Stimulated activated CD8-positive, alpha-beta memory T cell treated with anti-CD3 and anti-CD28 coated beads, Interleukin-2, amount 100 ng/mL, for 1 hour (primary cell): ENCODE measurements at places on chromosomes 7 and 10.

- no peak for DNase-seq
These were observed 100.7 kb downstream of the OSBPL3 start for GRCh38 chr7:24879291-24879690.

DNA sequence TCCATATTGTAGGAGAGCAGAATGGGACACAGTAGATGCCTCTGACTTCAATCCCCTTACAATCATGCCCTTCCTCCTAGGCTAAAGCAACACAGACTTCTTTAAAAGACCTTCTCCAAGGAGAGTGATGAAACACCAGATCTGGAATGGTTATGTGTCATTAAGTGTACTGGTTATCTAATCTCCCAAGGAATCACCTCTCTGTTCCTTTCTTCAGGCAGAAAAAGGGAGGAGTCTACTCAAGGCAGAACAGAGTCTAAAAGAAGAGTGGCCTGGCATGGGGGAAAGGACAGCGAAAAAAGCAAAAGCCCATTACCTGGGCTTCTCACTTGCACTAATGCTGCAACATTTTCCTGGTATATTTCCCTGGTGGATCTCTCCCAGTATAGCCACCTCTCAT lies 2.9 kb downstream of the ELMO1 start:
- no peak for DNase-seq

GRCh38 chr7:66140924-66141323 lies 26.3 kb downstream of the CRCP start:
- no peak for DNase-seq

GRCh38 chr7:29410996-29411395 lies 152.6 kb upstream of the PRR15 start:
- DNase-seq: no peak

DNA sequence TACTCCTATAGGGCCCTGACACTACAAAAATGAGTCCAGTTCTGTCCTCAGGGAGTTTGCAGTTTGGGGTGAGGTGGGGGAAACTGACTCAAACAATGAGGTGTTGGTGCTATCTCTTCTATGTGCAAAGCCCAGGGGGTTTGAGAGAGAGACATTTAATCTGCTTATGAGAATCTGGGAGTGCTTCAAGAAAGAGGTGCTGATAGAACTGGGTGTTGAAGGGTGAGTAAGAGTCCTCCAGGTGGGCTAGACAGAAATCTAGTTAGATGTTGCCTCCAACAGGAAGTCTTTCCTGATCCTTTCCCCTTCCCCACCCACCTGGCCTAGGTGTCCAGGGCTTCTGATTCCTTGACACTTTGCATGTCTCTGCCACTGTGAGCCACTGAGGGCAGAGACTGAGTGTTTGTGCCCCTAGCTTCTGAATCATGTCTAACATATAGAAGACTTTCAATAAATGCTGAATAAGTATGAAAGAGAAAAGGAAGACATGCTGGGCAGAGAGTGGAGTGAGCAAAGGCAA lies 53.0 kb downstream of the FAM241B start:
- DNase-seq: no peak

GRCh38 chr7:4682621-4683042 lies 537 bp downstream of the FOXK1 start:
- no peak for DNase-seq

DNA sequence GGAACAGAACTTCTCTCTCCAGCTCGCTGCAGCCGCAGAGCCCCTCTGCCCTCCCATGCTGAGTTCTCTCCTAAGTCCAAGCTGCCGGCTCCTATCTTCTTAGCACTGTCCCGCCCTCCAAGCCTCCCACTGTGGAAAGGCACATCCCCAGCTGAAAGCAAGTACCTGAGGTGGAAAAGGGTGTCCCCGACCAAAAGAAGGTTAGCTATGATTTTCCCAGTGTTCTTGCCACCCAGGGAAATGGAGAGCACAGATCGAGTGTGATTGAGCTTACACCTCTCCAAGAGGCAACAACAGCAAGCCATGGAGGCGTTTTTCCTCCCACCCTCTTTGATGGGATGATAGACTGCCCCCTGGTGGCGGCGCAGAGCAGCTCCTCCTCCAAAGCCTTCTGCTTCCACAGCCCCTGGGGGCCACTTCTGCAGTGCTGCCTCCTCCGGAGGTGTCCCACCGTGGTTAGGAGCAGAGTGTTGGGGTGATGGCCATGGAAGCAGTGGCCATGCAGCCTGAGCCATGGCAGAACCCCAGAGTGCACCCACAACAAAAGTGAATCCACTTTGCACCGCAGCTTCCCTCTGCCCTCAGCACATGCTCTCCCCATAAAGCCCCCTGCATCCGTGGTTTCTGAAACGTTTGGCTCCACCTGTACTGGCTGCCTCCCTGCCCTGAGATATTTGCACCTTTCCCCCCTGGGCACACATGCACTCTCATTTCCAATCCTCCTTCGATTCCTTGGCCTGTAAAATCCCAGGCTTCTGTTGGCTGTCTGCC lies 143.1 kb upstream of the STK17A start:
- peak; percentile 9 for DNase-seq

- no peak for DNase-seq
These were observed 18.8 kb upstream of the SORBS1 start for GRCh38 chr10:95579835-95580535.

- DNase-seq: no peak
These were observed 216.5 kb upstream of the PITRM1 start for GRCh38 chr10:3389130-3389529.

DNA sequence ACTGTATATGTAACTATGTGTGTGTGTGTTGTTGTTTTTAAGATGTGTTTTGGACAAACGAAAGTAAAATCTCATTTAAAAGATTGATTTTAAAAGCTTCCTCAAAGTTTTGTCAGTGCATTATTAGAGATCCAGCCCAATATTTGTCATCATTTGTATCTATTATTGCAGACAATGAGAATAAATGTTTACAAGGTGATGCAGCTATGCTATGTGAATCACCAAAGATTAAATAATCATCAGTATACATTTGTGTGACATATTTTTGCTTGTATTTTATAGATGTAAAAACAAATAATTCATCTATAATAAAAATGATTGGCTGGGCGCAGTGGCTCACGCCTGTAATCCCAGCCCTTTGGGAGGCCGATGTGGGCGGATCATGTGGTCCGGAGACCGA lies 35.3 kb upstream of the RTKN2 start:
- DNase-seq: no peak

DNA sequence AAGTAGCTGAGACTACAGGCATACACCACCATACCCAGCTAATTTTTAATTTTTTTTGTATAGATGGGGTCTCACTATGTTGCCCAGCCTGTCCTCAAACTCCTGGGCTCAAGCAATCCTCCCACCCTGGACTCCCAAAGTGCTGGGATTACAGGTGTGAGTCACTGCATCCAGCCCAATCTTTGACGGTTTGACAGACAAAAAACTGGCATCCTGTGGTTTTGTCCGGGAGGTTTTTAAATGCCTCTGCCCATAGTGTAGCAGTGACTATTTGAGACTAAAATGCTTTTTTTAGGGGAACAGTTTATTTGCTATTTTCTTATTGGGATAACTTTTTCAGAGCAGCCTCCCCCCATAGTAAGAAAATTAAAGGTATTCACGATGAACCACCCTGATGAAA lies 523.7 kb upstream of the GALNT17 start:
- no peak for DNase-seq

DNA sequence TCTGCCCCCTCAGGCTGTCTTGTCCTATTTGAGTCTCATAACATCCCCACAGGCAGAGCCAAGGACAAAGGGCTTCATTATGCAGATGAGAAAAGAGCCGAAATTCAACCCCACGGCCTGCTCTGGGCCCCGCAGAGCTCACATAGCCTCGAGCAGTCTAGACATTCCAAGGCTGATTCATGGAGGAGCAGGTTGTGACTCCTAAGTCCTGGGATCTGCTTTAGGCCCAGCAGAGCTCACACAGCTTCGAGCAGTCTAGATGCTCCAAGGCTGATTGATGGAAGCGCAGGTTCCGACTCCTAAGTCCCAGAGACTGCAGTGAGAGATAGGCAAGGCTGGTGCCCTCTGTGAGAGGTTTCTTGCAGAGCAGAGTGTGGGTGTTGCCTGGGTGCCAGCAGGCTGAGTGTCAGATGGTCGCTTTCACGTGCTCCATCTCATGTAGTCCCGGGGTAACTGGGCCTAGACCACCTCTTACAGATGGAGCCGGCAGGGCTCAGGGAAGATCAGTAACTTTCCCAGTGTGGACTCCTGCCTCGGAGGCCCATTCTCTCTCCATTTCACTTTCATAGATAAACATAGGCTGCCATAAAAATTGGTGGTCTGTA lies 436.1 kb upstream of the FOXK1 start:
- DNase-seq: no peak

- DNase-seq: no peak
These were observed 43.4 kb downstream of the GLRX3 start for GRCh38 chr10:130179640-130180039.

GRCh38 chr7:39582536-39582935 lies 16.3 kb downstream of the YAE1 start:
- no peak for DNase-seq

DNA sequence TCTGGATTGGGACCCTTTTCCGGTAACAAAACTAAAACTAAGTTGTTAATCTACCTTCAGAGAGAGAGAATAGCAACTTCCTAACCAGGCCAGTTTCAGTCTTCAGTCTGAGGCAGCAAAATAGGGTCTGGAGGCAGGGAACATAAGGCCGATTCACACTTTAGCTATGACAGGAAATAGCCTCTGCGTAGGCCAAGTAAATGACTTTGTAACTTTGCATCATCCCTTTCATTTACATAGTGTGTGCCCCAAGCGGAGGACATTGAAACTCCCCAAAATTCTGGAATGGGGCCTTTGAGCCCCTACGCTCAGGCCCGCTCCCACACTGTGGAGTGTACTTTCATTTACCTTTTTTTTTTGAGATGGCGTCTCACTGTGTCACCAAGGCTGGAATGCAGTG lies 1.7 kb upstream of the UPP1 start:
- no peak for DNase-seq

DNA sequence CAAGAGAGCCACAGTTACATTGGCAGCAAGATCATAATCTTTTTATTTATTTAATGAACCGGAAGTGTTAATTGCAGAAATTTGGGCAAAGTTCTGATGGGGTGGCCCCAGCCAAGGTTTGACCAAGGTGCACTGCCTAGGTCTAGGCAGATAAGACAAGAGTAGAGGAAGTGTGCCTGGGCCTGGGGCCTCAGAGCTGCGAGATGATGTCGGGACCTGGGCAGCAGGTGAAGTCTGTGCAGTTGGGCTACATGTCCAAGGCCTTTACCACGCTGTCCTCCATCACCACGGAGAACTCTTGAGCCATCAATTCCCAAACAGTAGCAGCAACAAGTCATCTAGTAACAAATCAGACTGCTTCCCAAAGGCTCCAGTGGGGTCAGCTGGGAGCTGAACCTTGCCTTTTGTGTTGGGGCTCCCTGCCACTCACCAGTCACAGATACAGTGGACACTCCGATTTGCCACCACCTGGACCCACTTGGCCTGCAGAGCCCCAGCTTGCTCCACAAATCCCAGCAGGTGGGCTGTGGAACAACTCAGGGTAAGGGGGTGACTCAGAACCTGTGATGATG lies 52.5 kb upstream of the COMTD1 start:
- no peak for DNase-seq

GRCh38 chr7:85135977-85136376 lies 50.9 kb downstream of the SEMA3D start:
- no peak for DNase-seq

DNA sequence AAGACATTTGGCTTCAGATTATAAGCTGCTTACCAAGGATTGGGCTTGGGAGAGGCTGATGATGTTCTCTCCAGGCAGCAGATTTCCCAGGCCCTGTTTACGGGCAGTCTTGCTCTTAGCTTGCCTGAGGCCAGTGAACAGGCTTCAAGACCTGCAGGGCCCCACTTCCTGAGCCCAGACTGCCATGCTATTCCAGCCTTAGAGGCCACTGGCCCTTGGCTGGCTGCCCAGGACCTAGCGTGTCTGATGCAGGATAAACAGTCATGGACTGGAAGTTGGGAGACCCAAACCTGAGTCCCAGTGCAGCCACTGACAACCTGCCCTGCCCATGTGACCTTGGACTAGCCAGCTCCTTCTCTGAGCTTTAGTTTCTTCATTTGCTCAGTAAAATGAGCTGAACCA lies 2.9 kb downstream of the PRXL2A start:
- no peak for DNase-seq

- DNase-seq: no peak
These were observed 62.1 kb upstream of the ZNF746 start for GRCh38 chr7:149559711-149560110.

DNA sequence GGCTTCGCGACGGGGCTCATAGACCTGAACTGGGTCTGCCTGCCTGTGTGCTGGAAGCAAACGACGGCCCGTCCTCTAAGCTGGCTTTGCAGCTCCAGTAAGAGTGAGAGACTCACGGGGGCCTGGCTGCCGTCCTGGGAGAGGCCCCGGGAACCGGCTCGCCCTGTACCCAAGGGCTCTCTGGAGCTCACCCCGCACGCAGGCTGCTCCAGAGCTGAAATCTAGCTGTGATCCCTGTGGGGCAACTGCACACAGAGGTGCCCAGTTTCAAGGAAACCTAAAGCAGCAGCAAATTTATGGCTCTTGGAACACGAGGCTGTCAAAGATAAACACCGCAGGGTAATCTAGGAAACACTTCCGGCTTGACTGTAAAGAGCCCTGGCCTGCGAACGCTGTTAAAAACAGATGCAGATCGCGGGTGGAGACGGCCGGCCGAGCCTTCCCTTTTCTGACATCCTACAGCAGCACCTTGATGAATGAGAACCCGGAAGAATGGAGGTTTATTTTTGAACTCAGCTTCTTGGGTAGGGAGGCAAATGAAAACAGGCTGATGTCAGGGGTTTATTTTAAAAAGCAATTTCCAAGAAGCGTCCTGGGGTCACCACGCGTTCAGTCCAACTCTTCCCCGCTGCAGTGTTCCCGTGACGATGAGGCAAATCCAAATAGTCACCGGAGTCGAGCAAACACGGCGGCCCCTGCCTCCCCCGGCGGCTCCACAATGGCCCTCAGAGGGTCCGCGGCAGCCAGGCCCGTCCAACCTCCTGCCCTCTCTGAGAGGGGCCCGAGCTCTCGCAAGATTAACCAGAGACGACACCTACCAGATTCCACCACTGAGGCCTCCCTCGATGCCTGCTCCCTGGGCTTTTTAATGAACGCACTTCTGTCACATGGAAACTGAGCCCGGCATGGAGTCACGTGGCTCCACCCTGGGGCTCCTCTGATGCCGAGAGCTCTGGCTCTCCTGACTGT lies 29.6 kb downstream of the AMZ1 start:
- DNase-seq: no peak

- no peak for DNase-seq
These were observed 94.0 kb upstream of the TARP start for GRCh38 chr7:38367301-38367890.

- DNase-seq: no peak
These were observed 63.1 kb downstream of the FAM53B start for GRCh38 chr10:124681091-124681490.

GRCh38 chr7:132177708-132178401 lies 398.4 kb downstream of the PLXNA4 start:
- DNase-seq: no peak
